ENCODE measurements at places on chromosomes 11 and 22.

GRCh38 chr11:86514453-86514852 lies 139.8 kb downstream of the CCDC81 start:
- DNase-seq = no peak

- peak; percentile 43 for DNase-seq
These were observed 19.9 kb upstream of the MYOD1 start for GRCh38 chr11:17699147-17700114.

GRCh38 chr11:110435780-110436717 lies 6.3 kb downstream of the FDX1 start:
- no peak for DNase-seq

DNA sequence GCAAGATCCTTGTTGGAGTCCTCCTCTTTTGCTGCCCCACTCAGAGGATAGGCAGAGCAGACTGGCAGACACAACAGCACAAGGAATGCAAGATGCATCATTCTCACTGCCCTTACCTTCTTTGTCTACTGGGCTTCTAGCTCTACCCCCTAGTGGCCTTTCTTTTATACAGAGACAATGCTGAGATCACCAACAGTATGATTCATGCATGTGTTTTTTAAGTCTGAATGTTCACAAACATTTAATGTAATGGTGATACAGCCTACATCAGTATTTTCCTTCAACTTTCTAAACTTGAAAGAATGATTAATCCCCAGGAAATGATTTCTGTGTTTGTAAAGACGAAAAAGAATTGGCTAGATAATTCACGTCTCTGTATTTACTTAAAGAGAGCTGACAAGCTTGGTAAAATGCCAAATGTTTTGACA lies at the start of gene MMP10:
TSS of gene MMP10 (minus strand) at position 138 of the 428 bp plus-strand sequence. CDS start at position 101, 37 bp downstream.
- DNase-seq = peak; percentile 76

- no peak for DNase-seq
These were observed 91.2 kb downstream of the PIWIL4 start for GRCh38 chr11:94658386-94658785.

GRCh38 chr11:120471994-120472393 lies 39.6 kb upstream of the GRIK4 start:
- DNase-seq = no peak

DNA sequence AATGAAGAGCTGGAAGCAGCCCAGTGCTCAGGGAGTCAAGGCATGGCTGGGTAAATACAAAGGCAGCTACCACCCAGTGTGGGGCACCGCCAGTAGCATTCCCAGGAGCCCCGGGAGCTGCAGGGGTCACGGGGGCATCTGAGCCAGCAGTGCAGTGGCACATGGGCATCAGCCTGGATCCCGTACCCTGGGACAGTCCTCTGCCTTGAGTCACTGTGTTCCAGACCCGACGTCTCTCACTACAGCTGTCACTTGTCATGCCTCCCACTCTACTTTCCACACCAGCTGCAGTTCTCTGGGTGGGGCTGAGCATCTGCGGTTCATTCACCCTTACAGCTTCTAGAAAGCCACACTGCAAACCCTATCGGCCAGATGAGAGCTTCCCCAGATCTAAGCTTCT lies 29.6 kb downstream of the DHCR7 start:
- no peak for DNase-seq

DNA sequence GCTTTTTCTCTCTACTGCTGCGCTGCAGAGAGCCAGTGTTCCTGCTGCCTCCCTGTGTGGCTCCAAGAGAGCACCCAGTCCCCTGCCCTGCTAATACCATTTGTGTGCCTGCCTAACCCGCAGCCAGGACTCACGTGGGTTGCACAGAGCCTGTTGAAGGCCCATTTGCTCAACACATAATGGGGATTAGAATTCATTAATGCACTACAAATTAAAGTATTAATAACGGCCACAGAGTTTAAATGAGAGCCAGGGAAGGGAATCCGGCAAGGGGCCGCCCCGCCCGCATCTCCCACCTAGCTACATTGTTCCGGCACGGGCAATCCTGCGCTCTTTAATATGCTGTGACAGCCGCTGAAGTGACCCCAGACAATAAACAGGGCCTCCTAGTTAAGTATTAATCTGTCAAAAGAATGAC lies 211.3 kb downstream of the NXPE2 start:
- no peak for DNase-seq

DNA sequence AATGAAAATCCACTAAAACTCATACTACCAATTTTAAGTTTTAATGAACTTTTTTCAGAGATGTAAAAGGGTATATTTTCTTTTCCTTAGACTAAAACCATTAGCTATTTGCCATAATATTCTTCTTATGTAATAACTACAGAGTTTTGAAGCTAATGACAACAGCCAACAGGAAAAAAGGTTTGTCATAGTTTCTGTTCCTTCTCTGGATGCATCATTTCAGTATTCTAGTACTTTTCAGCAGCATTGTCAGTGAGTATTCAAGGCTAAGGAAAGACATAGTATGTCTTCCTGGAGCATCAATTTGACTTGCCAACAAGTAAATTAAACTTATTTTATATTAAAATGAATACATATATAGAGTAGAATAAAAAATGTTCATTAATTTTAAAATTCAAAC lies 166.0 kb downstream of the METTL15 start:
- no peak for DNase-seq

DNA sequence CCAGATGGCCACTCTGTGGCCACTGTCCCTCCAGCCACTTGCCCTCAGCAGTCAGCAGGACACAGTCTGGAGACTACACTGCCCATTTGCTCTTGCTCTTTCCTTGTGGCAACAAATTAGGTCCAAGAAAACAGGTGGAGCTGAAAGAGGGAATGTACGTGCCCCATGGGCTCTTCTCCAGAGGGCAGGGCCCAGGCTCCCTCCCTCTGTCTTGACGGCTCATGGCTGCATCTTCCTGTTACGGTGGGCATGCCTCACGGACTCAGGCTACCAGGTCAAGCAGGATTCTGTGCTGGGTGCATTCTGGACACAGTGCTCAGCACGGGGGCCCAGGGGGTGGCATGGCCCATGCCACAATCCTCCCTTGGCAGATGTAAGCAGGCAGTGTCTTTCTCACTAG lies 71.3 kb downstream of the MED15 start:
- no peak for DNase-seq

- no peak for DNase-seq
These were observed 53.0 kb downstream of the KCNA4 start for GRCh38 chr11:29963796-29964195.

DNA sequence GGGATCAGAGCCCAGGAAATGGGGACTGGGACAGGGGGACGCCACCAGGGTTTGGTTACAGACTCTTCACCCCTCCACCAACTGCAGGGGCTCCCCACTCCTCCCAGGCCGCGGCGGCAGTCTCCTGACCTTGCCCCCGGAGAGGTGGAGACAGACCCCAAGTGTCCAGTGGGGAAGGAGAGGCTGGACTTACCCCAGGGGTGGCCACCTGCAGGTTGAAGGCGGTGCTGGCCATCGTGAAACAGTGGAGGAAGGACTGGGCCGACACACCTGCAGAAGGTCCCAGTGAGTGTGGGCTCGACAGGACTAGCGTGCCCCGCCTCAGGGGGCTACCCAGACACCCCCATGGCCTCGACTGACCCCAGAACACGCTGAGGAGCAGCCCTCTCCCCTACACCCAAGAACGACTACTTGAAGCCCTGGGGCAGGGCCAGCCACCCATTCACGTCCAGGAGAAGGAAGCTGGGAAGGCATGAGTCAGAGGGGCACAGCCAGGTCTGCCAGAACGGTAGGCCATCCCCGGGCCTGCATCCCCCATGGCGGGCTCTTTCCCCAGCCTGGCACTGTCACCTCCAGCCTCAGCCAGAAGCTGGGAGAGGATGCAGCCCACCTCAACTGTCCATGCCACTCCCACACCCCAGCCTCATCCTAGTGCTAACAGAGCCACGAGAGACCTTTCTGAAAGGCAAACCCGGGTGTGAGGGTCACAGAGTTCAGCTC lies 2.3 kb downstream of the GATD1 start:
- DNase-seq = no peak

DNA sequence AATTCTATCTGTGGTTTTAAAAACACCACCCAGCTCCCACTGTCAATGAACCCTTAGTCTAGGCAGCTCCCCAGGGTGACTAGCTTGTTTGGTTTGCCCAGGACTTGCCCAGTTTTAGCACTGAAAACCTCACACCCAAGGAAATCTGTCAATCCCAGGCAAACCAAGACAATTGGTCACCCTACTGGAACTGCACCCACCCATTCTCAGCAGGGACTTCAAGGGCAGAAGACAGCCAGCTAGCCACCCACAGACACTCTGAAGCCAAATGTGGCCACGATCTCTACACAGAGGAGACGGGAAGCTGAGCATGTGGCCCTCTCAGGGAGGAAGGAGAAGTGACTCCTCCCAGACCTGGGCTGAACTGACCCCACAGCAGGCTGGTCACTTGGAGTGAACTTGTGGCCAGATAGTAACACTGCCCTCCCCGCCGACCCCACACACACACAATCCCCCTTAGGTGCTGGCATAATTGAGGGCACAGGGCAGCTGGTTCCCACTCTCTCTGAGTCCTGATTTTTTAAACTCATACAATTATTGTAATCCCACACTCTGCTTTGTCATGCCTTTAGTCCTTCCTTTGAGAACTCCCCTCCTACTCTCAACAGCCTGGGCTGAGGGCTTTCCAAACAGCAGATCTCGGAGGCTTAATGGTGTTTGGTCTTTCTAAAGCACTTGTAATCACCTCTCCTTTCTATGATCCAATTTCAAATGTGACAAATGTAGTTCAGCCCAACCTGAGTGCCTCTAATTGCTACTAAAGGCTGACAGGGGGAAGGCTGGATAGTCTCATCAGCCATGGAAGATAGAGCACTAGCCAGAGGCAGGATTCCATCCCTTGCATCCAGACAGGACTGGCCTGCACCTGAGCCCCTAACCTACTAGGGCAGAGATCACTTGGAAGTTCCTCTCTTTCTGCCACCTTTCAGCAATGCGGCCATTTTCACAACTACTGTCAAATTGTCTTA lies 74.7 kb upstream of the DRD2 start:
- DNase-seq = no peak

DNA sequence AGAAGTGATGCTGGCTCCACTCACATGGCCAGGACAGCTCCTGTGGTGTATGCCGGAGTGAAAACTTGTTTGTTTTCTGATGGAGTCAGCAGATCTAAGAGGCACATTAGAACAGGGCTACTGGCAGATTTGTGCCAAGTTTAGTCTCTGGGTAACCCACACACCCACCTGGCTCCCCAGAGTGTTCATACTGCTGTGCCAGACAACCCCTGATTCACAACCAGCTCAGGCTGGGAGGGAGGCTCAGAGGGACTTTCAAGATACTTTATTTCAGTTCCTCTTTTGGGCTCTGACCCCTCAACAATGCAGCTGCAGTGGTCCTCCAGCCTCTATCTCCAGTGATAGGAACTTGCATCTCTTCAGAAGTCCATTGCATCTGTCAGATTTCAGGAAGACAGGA lies 8.5 kb downstream of the NTM start:
- no peak for DNase-seq

DNA sequence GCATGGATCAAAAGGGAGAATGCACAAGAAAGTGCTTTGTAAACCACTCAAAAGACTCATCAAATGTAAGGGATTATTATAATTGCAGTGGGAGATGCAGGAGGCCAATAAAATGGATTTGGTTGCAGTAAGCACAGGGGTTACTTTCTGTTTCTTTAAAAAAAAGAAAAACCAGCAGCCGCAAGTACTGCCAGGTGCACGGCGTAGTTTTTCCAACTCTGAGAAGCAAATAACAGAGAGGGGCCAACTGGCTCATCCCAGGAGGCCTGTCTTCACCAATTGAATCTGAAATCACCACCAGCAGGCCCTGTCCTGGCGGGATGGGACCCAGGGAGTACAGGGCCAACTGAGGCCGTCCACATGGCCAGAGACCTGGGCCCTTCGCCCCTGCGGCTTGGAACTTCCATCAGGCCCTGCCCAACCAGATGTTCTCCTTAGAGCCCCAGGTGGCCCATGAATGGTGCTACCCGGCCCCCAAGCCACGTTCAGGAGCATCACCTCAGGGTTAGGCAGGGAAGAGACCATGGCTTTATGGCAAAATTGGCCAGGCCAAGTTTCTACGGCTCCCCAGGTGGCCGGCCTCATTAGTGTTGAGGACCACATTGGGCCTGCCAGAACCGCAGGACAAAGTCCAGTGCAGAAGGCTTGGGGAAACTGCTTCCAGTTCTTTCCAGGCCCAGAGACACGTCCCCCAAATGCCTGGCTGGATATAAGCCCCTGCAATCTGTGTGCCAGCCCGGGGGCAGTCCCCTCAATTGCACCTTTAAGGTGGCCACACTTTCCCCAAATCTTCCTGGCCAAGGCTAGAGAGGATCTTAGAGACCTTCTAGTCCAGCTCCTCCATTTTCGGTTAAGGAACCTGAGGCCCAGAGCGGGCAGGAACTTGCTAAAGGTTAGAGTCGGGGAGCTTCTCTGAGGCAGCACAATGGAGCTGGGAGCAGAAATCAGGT lies 61.7 kb downstream of the CHRDL2 start:
- no peak for DNase-seq

GRCh38 chr11:65055538-65055937 lies 2.8 kb downstream of the NAALADL1 start:
- DNase-seq = no peak

- DNase-seq = peak; percentile 45
These were observed 2.9 kb downstream of the BCR start for GRCh38 chr22:23183061-23183698.

GRCh38 chr22:32082331-32082730 lies 39.3 kb downstream of the SLC5A1 start:
- no peak for DNase-seq

- DNase-seq = no peak
These were observed 38.2 kb downstream of the TRIOBP start for GRCh38 chr22:37734964-37735451.

DNA sequence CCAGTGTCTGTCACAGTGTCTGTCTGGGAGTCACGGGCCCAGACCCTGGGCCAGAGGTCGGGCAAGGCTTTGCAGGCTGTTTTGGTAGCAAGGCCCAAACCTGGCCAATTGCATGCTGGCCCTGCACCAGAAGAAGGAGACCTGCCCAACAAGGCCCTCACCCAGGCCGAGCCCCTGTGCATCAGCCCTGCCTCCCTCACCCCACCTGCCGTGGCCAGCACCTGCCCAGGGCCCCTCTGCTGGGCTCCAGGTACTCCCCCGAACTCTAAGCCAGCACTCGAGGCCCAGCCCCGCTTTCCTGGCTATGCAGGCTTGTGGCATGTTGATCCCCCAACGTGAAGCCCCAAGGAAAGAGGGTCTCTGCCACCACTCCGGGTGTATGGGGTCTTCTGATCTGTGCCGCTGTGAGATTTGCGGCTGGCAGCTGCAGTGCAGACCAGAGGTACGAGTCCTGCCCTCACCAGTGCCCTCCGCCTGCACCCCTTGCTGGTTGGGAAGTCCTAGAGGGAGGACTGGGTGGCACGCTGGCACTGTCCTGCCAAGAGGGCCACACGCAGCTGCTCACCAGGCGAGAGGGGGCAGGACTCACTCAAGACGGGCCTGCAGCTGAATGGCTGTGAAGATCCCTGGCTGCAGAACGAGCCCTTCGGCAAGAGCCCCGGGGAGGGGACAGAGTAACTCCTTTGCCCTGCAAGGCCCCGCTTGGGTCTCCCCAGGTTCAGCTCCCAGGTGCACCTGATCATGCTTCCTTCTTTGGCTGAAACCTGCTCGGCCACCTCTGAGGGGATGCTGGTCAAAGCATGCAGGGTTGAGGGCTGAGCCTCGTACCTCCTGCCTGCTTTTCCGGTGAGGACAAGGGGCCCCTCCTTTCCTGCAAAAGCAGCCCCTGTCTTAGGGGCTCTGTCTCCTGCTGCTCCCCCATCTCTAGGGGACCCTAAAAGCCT lies 6.7 kb upstream of the SEPTIN5 start:
- DNase-seq = no peak
